Choroid plexus epithelial cell (primary cell): ENCODE measurements at places on chromosomes 7 and 10.

DNA sequence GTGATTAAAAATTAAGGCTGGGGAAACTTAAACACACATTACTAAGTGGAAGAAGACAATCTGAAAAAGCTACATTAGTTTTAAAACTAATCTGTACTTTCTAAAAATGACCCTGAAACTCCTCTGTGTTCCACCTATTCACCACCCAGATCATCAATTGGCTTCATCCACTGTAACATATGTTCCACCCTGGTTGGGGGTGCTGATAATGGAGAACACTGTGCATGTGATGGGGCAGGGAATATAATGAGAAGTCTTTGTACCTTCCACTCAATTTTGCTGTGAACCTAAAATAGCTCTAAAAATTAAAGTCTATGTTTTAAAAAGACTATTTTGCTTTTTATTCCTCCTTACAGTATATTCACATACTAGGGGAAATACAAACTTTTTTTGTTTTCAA lies 132.7 kb downstream of the CNOT4 start:
- no peak for DNase-seq

DNA sequence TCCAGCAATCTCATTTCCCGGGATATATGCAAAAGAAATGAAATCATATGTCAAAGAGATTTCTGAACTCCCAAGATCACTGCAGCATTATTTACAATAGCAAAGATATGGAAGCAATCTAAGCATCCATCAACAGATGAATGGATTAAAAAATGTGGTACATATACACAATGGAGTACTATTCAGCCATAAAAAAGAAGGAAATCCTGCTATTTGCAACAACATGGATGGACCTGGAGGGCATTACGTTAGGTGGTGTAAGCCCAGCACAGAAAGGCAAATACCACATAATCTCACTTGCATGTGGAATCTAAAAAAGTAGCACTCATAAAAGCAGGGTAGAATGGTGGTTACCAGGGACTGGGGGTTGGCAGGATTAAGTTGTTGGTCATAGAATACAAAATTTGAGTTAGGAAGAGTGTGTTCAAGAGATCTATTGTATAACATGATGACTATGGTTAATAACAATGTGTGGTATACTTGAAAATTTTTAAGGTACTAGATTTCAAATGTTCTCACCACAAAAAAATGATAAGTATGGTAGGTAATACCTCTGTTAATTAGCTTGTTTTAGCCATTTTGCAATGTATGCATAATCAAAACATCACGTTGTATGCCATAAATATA lies 32.9 kb upstream of the EIF5AL1 start:
- no peak for DNase-seq

GRCh38 chr10:31490858-31491504 lies 172.0 kb downstream of the ZEB1 start:
- peak; percentile 85 for DNase-seq

DNA sequence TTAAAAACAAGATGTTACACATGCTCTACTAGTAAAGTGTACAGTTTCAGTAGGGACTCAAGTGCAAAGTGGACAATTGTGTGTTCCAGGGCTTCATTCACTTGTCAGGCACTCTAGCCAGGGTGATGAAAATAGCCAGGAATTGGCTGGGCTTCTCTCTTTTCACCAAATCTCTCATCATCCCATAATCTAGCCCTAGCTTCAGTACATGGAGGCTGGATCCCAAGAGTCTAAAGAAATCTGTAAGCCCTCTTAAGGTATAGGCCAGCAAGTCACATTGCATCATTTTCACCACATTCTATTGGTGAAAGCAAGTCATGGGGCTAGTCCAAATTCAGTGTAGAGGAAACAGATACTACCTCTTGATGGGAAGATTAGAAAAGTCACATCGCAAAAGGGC lies 47.3 kb upstream of the C1GALT1 start:
- no peak for DNase-seq

GRCh38 chr10:65194555-65194954 lies 1673.4 kb downstream of the REEP3 start:
- DNase-seq: peak; percentile 8

GRCh38 chr7:78605119-78605518 lies 806.5 kb downstream of the PHTF2 start:
- no peak for DNase-seq
